ENCODE measurements at places on chromosomes 16 and 17. TPM values are rescaled to one million over a fixed set of nuclear protein-coding genes. Genes with fewer than 3 reads are reported as not detected.

GRCh38 chr16:79765431-79765830 is 164.9 kb upstream of the MAF start:
- no peak for DNase-seq

GRCh38 chr16:70634861-70635260 is 11.5 kb upstream of the IL34 start:
- DNase-seq: no peak

GRCh38 chr17:63950940-63951907 is 19.1 kb upstream of the CD79B start:
- DNase-seq: no peak

GRCh38 chr17:73851091-73851490 is 206.8 kb upstream of the SDK2 start:
- DNase-seq: no peak

GRCh38 chr16:85171004-85171758 is 58.9 kb upstream of the CIBAR2 start:
- DNase-seq: no peak

Gene CDH3
- 173 TPM for total RNA-seq

GRCh38 chr16:56450275-56450985 is 702 bp downstream of the NUDT21 start:
- no peak for DNase-seq

GRCh38 chr16:1680361-1680760 is 2.3 kb downstream of the JPT2 start:
- no peak for DNase-seq

Gene RAMP2
- 5.3 TPM for total RNA-seq

Gene CLUH
- total RNA-seq: 69.9 TPM

DNA sequence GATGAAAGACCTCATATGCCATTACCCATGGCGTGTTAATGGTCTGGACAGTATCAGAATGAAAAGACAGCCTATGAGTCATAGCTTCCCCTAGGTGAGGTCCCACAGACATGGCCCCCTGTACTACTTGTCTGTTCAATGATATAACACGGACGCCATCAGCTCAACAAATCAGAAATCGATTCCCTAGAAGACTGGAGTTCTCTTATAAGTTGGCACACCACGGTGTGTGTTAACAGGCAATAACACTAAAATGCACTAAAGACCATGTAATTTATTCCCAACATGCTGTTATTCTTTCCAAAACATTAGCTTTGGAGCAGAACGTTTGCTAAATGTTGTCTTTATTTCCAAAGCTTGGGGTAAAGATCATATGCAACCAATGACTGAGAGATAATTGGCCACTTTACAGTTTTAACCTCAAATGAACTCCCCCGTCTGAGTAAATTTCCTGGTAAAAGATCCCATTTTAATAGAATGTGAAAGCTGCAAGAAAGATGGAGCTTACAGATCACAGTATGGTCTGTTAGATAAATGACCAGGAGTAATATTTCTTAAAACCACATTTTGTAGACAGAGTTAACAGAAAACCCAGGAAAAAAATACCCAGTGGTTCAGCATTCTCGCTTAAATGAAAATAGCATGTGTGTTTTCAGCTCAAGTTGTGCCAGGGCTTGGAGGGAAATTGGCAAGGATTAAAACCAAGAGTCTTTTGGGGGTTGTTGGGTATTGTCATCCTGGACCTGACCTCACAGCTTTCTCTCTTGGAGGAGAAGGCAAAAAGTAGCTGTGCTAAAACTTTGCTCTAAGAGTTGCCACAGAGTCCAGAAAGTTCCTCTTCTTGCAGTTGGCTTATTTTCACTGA is 65.9 kb downstream of the PCTP start:
- DNase-seq: no peak

DNA sequence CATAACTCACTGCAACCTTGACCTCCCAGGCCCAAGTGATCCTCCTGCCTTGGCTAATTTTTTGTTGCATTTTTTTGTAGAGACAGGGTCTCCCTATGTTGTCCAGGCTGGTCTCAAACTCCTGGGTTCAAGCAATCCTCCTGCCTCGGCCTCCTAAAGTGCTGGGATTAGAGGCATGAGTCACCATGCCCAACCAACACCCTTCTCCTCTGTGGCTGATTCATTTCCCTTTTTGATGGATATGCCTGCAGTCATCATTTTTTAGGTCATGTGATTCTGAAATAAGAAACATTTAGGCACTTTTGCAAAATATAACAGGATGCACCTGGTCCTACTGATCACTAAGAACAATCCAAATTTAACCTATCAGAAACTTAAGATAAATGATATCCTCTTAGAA is 44.0 kb upstream of the YPEL2 start:
- DNase-seq: no peak

Gene CCL1
- total RNA-seq: not detected

Gene KRTAP2-3
- 4.3 TPM for total RNA-seq

Gene CTRB2
- not detected for total RNA-seq

- no peak for DNase-seq
Measured at GRCh38 chr16:49462362-49462988, 88.9 kb downstream of the C16orf78 start.

- DNase-seq: no peak
Measured at GRCh38 chr17:10119203-10120108, 79.0 kb downstream of the GAS7 start.

Gene SEPTIN12
- total RNA-seq: not detected

Gene CDH8
- 0.34 TPM for total RNA-seq

DNA sequence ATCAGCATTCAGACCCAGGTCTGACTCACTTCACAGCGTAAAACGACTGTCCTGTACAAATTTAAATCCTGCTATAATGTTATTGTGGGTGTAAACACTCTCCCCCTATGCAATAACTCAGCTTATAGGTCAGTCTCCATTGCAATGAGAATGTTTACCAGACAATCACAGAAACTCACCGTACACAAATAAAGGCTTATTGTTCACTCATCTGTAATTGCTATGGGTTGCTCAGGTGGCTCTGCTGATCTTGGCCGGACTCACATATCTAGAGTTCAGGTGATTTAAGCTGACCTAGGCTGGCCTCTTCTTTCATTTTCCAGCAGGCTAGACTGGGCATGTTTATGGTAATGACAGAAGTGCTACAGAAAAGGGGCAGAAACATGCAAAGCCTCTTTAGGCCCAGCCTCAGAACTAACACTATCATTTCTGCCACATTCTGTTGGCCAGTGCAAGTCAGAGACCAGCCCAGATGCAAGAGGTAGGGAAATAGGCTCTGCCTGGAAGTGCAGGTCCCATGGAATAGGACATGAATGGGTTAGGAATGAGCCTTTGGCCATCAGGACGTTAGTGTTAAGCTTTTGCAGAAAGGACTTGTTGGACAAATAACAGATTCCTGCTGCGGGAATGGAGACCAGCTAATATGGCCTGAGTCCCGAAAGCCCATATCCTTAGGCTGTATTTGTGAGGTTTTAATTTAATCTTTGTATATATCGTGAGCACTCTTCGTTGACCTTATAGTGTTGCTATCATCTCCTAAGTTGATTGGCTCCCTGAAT is 44.0 kb downstream of the HLF start:
- DNase-seq: no peak

- no peak for DNase-seq
Measured at GRCh38 chr16:84896847-84897246, 77.1 kb downstream of the CRISPLD2 start.

GRCh38 chr16:4591706-4592470 is 22.8 kb downstream of the UBALD1 start:
- no peak for DNase-seq

GRCh38 chr17:28657756-28658155 is 4.0 kb downstream of the SDF2 start:
- DNase-seq: no peak

Gene KRT20
- not detected for total RNA-seq

- no peak for DNase-seq
Measured at GRCh38 chr17:19004421-19005136, at the start of gene FAM83G. Gene FAM83G (minus strand): TSS chr17:19004764. CDS start chr17:19004041, 723 bp downstream.

DNA sequence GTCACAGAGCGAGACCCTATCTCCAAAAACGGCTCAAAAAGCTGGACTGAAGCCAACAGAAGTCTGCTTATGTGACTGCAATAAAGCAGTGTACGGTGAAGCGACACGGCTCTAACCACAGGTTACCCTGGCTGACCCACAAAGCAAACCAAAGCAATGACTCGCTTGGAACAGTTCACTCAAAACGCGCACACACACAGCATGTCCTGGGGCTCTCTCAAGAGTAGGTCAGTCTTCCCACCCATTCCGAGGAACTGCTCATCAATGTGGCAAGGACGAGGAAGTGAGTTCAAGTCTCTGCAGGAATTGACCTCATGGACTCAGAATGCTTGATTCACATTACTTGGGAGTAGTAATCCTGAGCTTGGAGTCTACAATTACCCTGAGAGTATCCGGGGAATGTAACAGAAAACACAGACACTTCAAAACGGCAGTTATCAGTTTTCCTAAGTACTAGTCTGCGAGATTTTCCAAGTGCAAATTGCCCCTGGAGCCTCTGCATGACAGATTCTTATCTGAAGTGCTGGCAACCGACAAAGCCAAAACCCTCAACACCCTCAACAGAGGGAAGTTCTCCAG is 25.4 kb downstream of the PELP1 start:
- peak; percentile 75 for DNase-seq

DNA sequence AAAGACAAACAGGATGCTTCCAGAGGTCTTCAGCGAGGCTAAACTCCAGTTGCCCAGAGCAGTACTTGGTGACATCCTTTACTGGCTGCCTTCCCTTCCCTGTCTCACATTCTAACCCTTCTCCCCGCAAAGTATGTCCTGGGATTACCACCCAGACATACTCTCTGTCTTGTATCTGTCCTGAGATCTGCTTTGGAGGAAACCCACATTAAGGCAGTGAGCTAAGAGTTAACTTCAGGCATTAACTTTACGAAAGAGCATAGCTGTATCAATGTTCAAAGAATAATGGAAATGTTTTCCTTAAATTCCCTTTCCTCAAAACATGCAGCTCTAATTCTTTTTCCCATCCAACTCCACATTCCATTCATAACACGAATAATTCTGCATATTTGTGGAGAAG is 385.2 kb downstream of the NPIPA8 start:
- no peak for DNase-seq

DNA sequence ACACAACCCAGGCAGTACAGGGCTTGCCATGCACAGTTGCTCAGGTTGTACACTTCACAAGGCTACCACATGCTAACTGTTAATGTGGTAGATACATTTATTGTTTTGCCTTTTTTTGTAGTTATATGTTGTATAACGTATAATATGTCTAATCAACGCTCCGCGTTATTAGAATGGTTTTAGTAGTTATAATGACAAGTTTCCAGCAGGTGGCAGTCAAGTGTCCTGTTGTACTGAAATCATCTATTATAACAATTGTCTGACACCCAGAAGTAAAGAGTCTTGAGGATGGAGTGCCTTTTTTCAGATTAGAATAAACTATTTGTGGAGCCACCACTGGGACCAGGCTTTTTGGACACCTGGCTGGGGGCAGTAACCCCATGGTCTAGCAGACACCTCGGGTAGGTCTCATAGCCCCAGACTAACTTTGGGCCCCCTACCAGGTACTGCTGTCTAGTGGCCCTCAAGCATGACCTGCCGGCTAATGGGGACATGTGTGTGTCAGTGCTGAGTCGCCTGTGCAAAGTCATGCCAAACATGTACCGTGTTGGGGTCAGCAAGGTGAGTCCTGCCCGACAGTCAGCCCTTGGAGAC is 32.8 kb downstream of the MYO15A start:
- DNase-seq: no peak

DNA sequence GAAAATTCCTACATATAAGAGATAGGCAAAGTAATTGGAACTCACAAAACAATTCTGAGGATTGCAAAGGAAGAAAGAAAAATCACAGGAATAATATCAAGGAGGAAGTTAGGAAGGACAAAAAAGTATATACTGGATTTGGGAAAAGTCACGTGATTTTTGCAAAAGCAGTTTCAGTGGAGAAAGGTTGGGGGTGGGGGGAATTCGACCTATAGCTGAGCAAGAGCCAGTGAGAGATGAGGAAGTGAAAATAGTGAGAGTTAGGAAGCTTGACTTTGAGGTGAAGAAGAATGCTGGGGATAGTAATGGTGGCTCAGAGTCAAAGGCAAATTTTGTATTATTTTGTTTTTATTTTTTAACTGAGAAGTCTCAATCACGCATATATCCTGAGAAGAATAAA is 438.0 kb upstream of the PMFBP1 start:
- DNase-seq: no peak

- DNase-seq: no peak
Measured at GRCh38 chr17:8084250-8084649, 3.3 kb downstream of the ALOX12B start.

DNA sequence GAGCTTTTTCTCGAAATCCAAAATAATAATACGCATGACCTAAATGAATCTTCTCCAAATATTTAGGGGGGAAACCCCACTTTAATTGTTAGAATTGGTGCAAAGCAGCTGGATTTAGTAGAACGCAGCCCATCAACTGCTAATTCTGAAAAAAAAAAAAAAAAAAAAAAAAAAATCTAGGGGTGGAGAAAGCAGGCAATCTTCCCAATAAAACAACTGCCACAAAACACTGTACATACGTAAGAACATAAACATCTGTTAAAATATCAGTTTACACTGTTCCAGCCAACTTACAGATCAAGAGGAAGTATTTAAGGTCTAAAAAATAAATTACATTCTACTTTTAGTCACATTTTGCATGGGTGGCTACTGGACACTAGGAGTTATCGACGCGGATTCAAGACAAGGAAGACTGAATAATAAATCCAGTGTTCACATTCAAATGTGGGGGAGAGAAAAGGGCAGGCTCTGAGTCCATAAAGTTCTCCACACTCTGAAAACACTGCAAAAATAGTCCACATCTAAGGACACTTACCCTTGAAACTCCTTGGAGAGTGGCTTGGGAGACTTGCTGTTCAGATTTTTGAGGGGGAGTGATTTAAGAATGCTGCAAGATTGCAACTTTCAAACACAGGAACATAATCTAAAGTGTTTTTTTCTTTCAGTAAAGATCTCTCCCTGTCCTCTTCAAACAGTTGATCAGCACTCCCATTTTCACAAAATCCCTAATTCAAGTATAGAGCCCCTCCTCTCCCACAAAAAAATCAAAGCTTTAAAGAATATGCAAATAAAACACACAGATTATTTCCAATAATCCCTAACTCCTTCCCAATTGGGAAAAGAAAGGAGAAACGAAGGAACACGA is 1.3 kb downstream of the APPBP2 start:
- DNase-seq: no peak

GRCh38 chr16:80509872-80510271 is 30.9 kb upstream of the DYNLRB2 start:
- DNase-seq: no peak

Data from kidney epithelial cell (primary cell).